ENCODE measurements at places on chromosomes 2 and 18. TPM values are rescaled to one million over a fixed set of nuclear protein-coding genes. Genes with fewer than 3 reads are reported as not detected.

Gene ANKRD62
- not detected for total RNA-seq

Gene NMUR1
- 3.8 TPM for total RNA-seq

GRCh38 chr2:105005181-105005951 is 32.5 kb upstream of the MRPS9 start:
- no peaks in the 10 kb centered on the region for H3K36me3 ChIP-seq
- H3K27ac ChIP-seq = no peak overlapping the region
- H3K4me3 ChIP-seq = no peak overlapping the region

GRCh38 chr18:62609764-62610163 is 86.9 kb downstream of the ZCCHC2 start:
- H3K4me1 ChIP-seq = no peaks in the 10 kb centered on the region
- no peak for DNase-seq
- no peak overlapping the region for H3K4me3 ChIP-seq

Data from breast epithelium (tissue), 4 donors.